Cortex of kidney (tissue), 1 donor: ENCODE measurements at places on chromosomes 3 and 15.
A peak's percentile ranks its signal among the peaks of the same experiment; 100 is the strongest.

DNA sequence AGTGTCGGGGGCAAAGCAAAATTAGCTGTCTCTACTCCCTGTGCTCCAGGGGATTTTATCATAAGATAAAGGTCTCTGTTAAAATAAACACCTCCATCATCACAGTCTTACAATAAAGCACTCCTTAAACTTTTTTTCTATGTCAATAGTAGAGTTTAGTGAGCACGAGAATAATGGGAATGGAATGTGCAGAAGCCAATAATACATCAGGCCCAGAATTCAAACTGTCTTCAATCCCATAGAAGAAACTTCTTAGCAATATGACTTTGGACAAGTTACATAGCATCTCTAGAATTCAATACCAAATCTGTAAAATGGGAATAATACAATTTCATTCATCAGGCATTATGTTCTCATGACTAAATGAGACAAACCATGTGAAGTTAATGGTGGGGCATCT lies 49.0 kb upstream of the EPHA3 start:
- DNase-seq, result no peak

DNA sequence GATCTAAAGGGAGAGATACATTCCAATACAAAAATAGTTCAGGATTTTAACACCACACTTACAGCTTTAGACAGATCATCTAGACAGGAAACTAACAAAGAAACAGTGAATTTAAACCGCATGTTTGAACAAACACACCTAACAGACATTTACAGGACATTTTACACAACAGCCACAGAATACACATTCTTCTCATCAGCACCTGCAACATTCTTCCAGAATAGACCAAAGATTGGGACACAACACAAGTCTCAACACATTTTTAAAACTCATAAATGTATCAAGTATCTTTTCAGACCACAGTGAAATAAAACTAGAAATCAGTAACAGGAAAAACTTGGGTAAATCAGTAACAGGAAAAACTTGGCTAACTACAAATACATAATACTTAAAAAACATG lies 256.3 kb downstream of the MCTP2 start:
- DNase-seq, result no peak

DNA sequence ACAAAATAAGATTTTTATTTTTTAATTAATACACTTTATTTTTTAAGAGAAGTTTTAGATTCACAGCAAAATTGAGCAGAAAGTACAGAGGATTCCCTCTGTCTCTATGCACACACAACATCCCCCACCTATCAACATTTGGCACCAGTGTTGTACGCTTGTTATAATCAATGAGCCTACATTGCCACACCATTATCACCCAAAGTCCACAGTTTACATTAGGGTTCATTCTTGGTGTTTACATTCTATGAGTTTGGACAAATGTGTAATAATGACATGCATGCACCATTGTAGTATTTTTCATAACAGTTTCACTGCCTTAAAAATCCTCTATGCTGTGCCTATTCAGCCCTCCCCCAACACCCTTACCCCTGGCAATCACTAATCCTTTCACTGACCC lies 51.3 kb upstream of the TTBK2 start:
- no peak for DNase-seq

GRCh38 chr3:42699511-42699971 lies 3.1 kb downstream of the HHATL start:
- no peak for DNase-seq

DNA sequence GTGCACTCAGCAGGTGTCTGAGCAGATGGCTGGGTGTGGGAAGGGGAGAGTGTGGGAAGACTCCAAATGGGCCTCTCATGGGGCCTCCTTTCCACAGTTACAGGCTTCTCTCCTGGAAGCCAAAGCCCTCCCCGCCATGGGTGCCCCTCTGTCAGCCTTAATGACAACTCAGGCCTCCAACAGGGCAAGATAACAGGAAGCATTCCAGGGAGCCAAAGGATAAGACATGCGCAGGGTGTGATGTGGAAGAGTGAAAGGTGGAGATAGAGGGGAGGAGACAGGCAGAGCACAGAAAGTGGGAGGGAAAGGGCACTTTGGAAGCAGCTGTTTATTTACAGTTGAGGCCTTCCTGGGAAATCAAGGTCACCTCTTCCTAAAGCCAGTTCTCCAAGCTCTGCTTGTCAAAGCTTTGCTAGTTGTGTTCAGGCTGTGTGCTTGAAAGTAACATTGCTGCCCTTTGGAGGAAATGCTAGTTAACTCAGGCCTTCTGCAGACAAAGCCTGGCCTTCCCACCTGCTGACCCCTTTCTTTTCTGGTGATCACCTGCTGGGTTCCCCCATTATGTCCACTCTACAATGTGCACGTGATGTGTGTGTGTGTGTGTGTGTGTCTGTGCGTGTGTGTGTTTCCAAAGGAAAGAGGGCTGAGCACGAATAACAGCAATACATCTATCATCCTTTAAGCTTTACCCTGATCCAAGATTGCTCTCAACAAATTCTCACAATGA lies 35.2 kb upstream of the SMAD3 start:
- no peak for DNase-seq

GRCh38 chr3:23438657-23439056 lies 235.5 kb downstream of the UBE2E2 start:
- DNase-seq, result no peak

GRCh38 chr3:149969110-149969939 lies 1.4 kb downstream of the PFN2 start:
- DNase-seq, result no peak

DNA sequence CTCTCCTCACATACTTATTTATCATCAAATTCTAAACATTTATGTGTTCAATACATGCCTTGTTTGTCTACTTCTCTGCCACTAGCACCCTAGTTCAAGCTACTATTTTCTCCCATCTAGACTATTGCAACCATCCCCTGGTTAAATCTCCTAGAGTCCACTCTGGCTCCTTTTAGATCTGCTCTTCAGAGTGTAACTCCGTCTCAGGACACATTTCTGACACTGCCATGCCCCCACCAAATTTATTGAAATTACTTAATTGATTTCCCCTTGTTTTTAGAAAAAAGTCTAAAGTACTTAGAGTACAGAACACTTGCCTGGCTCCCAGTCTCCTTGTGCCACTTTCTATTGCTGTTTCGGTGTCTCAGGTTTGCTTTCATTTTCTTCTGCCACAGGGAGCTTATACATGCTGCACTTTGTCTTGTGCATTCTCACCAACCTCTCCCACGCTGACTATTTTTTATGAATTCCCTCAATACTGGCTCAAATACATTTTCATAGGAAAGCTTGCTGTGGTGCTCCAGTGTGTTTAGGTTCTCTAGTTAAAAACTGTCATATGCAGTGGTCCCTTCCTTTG lies 792.3 kb downstream of the DIPK2A start:
- no peak for DNase-seq

DNA sequence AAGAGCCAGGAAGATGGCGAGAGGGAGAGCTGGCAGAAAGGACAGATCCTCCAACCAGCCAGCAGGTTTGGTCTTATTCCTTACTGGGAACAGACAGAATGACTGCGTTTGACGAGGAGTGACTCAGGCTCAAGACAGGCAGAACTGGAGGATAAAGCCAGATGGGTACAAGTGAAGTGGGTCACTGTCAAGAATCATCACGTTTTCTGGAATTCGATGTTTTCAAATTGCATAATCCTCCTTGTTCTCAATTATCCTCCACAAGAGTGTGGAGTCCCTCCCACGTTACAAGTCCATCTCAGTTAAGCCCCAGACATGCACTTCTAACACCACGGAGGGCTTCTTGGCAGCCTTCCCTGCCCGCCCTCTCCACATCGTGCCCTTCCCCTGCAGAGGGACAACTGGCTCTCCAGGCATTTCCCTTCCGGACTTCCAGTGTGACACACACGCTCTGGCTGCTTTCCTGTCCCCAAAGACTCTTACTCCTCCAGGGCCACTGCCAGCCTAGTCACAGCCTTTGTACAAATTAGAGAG lies 183.1 kb downstream of the CHST2 start:
- no peak for DNase-seq

DNA sequence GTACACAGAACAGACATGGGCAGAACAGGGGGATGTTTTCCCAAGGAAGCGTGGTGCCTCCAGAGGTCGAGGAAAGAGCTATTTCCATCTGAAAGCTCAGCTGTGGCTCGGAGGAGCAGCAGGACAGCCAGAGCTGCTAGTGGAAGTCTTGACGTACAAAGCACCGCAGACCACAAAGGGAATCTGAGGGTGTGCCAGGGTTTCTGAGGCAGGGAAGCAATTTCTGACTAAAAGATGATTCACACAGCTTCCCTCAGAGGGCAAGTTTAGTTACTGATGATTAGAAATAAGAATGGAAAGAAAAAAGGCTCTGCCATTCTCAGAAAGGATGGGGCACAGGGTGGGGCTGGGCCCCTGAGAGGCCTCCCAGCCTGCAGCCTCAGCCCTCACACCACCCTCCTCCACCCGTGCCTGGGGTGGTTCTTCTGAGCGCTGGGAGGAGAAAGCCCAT lies 45.8 kb upstream of the SEC13 start:
- no peak for DNase-seq

GRCh38 chr3:122030381-122031122 lies 8.5 kb upstream of the ILDR1 start:
- DNase-seq, result no peak

DNA sequence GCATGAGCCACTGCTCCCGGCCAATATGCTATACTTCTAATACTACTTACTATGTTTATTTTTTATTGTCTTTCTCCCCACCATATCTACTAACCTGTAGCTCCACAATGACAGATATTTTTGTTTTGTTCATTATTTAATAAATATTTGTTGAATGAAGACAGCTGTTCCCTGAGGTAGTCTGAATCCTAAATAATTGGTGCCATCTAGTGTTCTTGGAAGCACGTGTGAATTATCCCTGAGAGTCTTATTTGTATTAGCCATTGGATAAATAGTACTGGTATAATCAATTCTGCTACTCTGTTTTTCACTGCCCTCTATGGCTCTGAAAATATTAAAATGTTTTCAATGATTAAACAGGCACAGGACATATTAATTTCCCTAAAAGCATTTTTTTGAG lies 5.6 kb upstream of the APPL1 start:
- DNase-seq, result no peak

- DNase-seq, result no peak
Measured at GRCh38 chr15:56460071-56460470, 4.9 kb downstream of the MNS1 start.

DNA sequence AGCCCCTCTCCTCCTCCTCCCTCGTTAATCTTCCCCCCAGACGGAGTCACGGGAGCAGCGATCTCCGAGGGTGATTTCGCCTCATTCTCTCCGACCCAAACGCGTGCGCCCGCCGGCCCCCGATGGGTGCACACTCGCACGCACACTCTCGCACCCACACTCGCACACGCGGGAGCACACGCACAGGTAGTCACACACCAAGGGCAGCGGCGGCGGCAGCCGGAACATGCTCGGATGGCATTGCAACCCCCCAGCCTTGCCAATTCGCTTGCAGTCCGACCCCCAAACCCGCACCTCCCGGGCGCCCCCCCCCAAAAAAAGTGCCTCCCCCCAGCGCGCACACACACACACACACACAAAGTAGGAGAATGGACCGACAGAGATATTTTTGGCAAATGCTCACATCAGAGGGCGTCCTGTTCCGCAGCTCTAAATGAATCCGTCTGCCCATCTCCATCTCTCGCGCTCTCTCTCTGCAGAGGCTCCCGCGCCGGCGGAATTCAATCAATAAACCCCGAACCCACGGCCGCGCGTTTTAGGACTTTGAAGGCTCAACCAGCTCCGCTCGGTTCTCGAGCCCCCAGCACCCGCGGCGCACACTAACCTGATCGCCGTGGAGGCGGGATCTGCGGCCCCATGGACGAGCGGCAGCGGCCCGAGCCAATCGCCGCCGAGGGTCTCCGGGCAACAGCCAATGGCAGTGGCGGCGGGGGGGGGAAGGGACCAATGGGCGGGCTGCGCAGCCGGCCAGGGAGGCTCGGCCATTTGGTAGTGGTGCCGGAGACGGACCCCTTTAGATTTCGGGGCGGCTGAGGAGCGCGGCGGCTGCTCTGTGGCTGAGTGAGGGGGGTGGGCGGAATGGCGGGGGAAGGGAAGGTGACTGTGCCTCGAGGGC lies at the start of gene ANP32A:
ANP32A (minus strand) TSS at position 601 of the 895 bp plus-strand sequence; CDS start at position 457, 144 bp downstream.
- DNase-seq, result peak; percentile 87

GRCh38 chr3:104606812-104607211 lies 759.9 kb upstream of the ALCAM start:
- no peak for DNase-seq

DNA sequence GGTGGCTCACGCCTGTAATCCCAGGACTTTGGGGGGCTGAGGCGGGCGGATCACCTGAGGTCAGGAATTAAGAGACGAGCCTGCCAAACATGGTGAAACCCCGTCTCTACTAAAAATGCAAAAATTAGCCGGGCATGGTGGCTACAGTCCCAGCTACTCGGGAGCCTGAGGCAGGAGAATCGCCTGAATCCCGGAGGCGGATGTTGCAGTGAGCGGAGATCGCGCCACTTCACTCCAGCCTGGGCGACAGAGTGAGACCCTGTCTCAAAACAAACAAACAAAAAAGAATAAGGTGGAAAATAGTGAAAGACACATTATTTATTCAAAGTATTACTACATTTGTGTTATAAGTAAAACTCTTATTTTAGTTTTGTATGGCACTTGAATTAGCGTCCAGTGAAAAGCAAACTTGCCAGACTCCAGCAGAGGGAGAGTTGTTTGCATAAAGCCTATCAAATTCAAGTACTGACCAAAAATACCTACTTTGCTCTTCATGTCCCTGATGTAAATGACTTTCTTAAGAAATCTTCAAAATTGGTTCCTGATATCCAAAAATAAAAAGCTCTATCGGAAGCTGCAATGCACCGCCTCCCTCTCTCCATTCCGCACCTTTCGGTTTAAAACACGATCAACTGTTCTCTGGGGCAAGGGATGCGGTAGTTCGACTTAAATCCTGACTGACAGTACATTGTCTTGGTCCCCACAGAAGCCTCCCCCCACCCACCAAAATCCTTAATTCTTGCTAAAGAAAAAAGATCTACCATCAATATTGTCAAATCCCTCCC lies 1.2 kb downstream of the TRPM7 start:
- DNase-seq, result no peak

DNA sequence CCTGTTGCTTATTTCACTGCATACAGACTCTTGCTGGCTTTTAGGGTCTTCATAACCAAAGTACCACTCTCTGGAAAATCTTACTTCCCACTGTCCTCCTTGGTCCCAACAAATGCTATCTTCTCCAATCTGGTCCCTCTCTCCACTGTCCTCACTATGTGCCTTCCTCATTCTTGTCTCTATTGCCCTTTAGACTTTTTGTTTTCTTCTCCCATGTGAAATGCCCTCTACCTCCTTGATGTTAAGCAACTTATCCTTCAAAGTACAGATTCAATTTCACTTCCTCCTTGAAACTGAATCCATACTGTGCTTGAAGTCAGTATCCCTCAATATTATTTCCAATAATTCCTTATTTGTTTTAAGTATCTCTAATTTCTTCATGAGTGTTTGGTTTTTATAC lies 60.8 kb downstream of the CGGBP1 start:
- DNase-seq, result no peak

- DNase-seq, result no peak
Measured at GRCh38 chr15:73965758-73966113, 26.4 kb downstream of the STOML1 start.

DNA sequence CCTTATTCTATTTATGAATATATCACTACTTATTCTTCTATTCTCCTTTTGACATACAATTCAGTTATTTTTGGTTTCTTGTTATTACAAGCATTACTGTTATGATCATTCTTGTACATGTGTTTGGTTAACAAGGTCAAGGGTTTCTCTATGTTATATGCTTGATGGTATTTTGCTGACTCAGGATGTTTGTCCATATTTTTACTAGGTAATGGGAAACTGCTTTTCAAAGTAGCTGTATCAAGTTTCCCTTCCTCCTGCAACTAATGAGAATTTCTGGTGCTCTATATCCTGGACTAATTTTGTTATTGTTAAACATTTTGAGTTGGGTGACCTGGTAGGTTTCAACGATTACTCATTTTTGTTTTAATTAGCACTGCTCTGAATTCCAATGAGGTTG lies 841.0 kb downstream of the OTOL1 start:
- DNase-seq, result no peak

- DNase-seq, result no peak
Measured at GRCh38 chr15:39251413-39252133, 329.3 kb upstream of the THBS1 start.
